ENCODE measurements at places on chromosomes 4 and X.

GRCh38 chr4:822361-823175 lies 3.4 kb downstream of the CPLX1 start:
- no peak for DNase-seq

DNA sequence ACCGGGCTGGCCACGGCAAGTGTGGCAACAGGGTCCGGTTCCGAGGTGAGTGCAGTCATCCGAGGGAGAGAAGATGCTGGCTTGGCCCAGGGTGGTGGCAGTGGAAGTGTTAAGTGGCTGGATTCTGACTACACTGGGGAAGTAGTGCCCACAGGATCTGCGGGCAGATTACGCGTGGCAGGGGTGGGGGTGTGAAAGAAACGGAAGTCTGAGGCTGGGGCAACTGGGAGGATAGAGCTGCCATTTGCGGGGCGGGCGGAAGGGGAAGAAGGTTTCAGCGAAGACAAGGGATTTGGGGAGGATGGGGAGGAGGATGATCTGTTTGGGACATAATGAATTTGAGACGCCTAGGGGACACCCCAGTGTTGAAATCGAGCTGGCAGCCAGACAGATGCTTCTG lies 5.3 kb downstream of the RS1 start:
- DNase-seq = peak; percentile 43

DNA sequence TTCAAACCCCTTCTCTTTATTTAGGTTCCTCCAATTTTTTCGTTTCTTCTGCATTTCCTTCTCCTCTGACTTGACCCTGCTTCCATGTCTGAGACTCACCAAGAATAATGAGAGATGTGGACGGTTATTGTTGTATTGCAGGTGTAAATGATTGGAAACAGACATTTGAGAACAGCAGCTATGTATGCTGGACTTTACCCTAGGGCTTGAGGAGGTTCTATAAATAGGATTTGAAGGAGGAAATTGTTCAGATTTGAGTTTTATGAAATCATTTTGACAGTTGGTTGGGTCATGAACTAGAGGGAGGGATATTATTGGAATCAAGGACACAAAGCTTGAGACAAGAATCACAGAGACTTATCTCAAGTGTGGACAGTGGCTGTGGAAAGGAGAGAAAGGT lies 614.6 kb upstream of the CPEB2 start:
- no peak for DNase-seq

- no peak for DNase-seq
Measured at GRCh38 chrX:68332201-68332731, 101.0 kb downstream of the OPHN1 start.

DNA sequence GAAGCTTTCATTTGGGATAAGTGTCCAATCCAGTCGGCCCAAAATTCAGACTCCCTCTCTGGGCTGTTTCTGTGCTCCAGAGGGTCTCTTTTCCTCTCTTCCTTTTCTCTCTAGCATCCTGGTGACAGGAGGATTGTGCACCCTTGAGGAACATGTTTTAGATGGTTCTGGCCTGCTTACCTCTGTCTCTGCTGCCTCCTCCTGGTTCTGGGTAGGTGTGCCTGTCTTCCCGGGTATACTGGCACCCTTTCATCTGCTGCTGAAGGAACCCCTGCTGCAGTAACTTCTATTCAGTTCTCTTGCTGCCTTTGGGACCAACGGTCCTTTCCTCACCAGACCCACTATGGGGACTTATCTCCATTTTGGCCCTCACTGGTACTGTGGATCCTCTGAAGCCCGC lies 53.2 kb downstream of the HMGB2 start:
- DNase-seq = no peak

GRCh38 chr4:123941306-123941705 lies 544.7 kb downstream of the SPRY1 start:
- no peak for DNase-seq

DNA sequence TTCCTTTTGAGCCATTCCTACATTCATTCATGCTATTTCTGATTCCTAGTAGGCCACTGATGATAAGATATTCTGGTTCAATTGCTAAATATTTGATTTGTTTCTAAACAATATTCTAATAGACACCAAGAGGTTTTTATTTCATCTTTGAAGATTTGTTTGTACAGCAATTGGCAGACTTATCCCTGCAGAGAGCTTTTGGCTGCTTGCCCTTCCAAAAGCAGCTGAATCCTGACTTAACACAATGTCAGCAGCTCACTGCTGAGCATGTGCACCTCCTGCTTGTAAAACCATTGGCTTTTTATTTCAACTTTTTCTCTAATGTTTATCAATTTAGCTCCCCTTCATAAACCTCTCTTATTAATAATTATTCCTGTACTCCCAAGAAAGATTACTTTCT lies 45.3 kb downstream of the MMRN1 start:
- no peak for DNase-seq

- DNase-seq = no peak
Measured at GRCh38 chrX:118108304-118108703, 8.3 kb downstream of the KLHL13 start.

All from common myeloid progenitor, CD34-positive (primary cell).